ENCODE measurements at places on chromosomes 6 and 20. TPM values are rescaled to one million over a fixed set of nuclear protein-coding genes. Genes with fewer than 3 reads are reported as not detected.

PTK7 gene
- 240 TPM for total RNA-seq

- no peak for DNase-seq
- no peak overlapping the region for H3K27ac ChIP-seq
- no peaks in the 10 kb centered on the region for H3K36me3 ChIP-seq
- H3K27me3 ChIP-seq = no peaks in the 10 kb centered on the region
These were observed 1059.5 kb upstream of the FLRT3 start for GRCh38 chr20:15396900-15397299.

GRCh38 chr20:8306937-8307336 lies 174.9 kb downstream of the PLCB1 start:
- no peaks in the 10 kb centered on the region for H3K27me3 ChIP-seq
- no peaks in the 10 kb centered on the region for H3K4me1 ChIP-seq
- no peaks in the 10 kb centered on the region for H3K36me3 ChIP-seq
- H3K27ac ChIP-seq = no peak overlapping the region
- no peak overlapping the region for H3K4me3 ChIP-seq
- DNase-seq = no peak

- DNase-seq = no peak
- peaks cover 14% of the 10 kb centered on the region for H3K4me1 ChIP-seq
- H3K36me3 ChIP-seq = no peaks in the 10 kb centered on the region
- peak overlapping the region; percentile 87 for H3K27ac ChIP-seq
- H3K27me3 ChIP-seq = no peaks in the 10 kb centered on the region
These were observed 34.5 kb downstream of the HLA-A start for GRCh38 chr6:29976588-29977424.

Data from Panc1 (cell line).